GM23338 (cell line): ENCODE measurements at places on chromosomes 6 and 20. TPM values are rescaled to one million over a fixed set of nuclear protein-coding genes. Genes with fewer than 3 reads are reported as not detected.

- DNase-seq: peak; percentile 59
Observed at GRCh38 chr6:34236131-34236442, 586 bp upstream of the HMGA1 start.

The COL11A2 gene
- total RNA-seq: 1.3 and 2.7 TPM in 2 replicates

GRCh38 chr6:84193114-84193708 is 34.2 kb downstream of the CEP162 start:
- DNase-seq: no peak

The ECT2L gene
- total RNA-seq: 0.03 TPM in 1 of 2 replicates, not detected in the other
